ENCODE measurements at places on chromosomes 6 and 20.

- DNase-seq = no peak
Measured at GRCh38 chr6:52849137-52849536, 8.5 kb upstream of the GSTA5 start.

- no peak for DNase-seq
Measured at GRCh38 chr6:119240257-119241110, 109.1 kb downstream of the MAN1A1 start.

DNA sequence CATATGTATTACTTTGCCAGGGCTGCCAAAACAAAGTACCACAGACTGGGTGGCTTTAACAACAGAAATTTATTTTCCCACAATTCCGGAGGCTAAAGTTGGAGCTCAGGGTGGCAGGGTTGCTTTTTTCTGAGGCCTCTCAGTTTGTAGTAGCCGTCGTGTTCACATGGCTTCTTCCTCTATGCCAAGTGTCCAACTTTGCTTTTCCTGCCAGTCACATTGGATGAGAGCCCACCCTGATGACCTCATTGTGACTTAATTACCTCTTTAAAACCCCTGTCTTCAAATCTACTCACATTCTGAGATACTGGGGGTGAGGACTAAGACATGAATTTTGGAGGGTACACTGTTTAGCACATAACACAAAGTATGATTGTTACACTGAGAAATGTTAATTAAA is 9.9 kb upstream of the ECT2L start:
- DNase-seq = no peak

DNA sequence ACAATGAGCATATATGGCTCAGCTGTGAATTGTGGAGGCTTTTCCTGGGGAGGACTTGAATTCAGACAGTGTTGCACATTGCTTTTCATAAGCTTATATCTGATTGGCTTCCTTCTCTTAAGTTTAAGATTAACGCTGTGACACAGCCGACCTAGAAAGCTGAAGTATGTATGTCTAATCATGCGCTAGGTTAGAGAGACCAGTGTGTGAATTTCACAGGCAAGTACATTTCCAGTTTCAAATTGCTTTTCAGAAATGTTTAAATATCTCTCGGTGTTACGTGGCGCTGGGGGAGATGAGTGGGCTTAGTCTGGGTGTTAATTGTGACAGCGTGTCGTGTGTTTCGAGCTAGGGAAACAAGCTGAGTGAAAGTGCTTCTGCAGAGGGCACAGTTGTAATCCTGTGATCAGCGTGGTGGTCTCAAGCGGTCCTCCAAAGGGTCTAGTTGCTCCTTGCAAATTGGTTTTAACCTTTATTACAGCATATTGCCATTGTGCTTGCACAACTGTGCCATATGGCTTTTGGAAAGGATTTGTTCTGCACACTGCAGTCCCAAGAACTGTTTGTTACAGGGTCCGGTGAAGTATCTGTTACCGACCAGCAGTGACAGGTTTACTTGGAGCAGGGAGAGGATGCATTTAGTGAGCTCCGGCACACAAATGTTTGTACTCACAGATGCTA is 166.6 kb downstream of the SASH1 start:
- DNase-seq = no peak

GRCh38 chr20:17502105-17502504 is 29.1 kb downstream of the BFSP1 start:
- DNase-seq = no peak

DNA sequence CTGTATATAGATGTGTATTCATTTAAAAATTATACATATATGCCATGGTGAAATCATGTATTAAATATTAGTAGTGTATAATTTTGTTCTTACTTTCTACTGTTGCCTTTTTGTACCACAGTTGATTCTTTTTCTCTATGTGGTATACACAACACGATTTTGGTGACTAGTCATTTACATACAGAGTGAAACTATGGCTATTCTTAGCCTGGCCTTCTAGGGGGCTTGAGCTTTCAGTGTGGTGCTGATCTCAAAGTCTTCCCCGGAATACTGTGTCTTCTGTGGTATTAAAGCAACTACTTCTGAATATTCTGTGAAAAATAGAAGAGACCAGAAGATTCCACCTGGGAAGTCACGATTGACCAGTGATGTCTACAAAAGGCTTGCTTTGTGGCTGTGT is 301.9 kb downstream of the UTRN start:
- no peak for DNase-seq

- no peak for DNase-seq
Measured at GRCh38 chr6:151029970-151030369, 164.5 kb downstream of the MTHFD1L start.

DNA sequence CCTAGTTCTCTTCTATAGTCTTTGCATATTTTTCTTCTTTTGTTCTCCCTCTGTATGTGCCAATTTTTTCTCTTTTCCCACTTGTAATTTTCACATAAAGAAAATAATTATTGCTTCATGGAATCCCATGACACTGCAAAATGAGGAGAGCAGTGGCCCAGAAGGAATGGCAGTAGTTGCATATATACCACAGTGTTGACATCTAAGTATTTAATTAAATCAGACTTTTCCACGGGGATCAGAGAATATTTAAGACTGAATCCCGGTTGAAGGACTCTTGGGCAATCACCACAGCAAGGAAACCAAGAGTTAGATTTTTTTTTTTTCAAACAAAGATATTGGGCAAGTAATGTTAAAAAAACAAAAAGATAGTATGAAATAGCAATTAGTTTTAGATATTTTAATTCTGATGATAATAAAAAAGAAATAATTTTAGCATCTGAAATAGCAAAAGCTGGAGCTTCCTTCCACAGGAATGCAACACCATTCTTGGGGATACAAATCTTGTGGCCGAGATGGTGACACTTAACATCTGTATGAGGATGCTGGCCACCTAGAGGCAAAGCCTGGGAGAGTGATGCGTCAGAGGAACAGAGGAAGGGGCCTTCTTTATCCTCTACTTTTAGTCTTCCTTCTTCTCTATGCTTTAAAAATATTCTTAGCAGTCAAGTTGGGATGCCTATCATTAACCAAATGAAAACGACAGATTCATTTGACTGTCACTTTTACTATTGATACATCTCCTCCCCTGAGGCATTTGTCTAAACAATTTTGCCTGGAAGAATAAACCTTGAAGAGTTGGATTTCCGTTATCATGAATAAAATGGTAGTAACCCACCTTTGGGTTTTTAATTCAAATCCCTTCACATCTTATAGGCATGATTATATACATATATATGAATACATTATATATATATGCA is 356.2 kb downstream of the GJA1 start:
- DNase-seq = no peak

- DNase-seq = no peak
Measured at GRCh38 chr6:37940074-37940847, 120.7 kb downstream of the ZFAND3 start.

- DNase-seq = no peak
Measured at GRCh38 chr6:136338486-136338885, 48.8 kb upstream of the BCLAF1 start.

DNA sequence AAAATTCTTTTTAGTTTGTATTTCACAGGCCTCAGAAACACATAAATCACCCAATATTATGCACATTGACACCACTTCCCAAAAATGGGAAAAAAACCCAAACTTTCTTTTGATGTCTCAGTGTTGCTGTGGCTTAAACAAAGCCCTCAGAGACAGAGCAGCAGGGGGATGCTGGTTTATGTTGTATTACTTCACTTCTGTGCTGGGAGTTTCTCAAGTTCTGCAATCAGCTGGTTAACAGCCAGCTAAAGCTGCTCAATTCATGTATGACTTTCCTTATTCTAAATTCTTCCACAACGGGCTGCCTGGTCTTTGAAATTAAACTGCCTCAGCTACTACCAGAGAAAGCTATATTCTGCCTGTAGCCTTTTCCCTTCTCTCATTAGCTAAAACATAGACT is 5.6 kb downstream of the FILIP1 start:
- DNase-seq = no peak

DNA sequence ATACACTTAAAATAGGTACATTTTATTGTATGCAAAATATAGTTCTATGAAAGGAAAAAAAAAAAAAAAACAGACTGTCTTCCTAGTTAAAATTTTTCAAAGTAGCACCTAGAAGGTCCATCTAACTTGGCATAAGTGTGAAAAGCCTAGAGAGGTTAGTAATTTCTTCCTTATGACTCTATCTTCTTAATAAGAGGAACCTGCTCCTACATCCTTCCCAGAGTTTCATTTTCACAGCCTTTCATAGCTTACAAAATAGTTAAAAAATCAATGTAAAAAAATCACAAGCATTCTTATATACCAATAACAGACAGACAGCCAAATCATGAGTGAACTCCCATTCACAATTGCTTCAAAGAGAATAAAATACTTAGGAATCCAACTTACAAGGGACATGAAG is 28.8 kb downstream of the OGFRL1 start:
- DNase-seq = no peak

- no peak for DNase-seq
Measured at GRCh38 chr6:106064142-106064541, 22.0 kb upstream of the PRDM1 start.

DNA sequence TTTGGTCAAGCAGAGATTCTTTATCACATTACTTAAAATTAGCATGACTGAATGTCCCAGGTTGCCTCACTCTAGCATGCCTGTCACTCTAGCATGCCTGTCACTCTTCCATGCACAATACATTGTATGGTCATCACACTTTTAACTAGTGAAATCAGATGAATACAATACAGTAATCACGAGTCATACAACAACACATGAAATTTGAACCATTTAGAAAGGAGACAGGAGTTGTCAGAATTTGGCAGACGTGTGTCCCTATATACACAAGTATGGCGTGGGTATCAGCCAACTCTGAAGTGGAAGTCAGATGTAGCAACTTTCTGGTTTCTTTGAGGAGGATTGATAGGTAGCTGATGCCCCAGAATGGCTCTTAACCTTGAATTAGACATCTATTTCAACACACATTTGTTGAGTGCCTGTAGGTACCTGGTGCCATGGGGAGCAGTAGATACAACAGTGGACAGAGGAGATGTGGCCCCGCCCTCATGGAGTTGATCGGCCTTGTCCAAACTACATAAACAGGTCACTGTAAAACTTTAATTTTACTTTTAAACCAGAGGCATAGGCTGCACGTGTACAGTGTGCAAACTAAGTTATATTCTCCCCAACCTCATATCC is 116.1 kb upstream of the TIAM2 start:
- no peak for DNase-seq

DNA sequence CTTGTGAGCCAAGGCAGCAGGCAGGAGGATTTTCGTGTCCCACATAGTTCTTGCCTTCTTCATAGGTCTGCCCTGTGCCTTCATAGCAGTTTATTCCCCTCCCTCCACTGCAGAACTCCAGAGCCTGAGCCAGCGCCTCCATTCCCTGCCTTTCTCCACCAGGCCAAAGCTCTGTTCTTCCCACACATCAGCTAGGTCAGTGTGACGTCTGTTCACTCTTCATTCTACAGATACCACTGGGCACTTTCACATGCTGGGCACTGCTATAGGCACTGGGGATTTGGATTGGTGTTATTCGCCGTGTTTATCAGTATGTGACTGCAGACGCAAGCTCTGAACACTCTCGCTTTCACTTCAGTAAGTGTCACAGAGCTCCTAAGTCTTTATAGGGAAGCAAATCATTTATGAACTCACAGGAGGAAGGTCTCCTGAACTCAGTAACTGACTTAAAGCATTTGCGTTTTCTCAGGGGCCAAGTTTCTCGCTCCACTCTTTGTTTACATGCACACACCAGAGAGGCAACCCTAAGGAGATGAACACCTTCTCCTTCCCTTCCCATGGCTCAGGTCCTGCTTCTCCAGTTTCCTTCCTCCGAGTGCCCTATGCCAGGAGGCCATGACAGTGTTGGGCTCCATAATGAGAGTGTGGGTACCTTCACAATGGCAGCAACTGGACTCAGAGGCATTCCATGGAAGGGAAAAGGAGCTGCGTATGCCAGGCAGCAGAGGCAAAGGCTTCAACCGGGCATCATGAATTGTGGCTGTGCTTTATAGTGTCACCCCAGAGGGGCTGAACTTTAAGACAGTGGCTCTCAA is 6.3 kb upstream of the APMAP start:
- DNase-seq = no peak

All from stimulated activated effector memory CD8-positive, alpha-beta T cell treated with anti-CD3 and anti-CD28 coated beads, Interleukin-12 subunit alpha, Interleukin-12 subunit beta, amount 100 ng/mL, for 72 hours (primary cell).